ENCODE measurements at places on chromosomes 11 and 22.

DNA sequence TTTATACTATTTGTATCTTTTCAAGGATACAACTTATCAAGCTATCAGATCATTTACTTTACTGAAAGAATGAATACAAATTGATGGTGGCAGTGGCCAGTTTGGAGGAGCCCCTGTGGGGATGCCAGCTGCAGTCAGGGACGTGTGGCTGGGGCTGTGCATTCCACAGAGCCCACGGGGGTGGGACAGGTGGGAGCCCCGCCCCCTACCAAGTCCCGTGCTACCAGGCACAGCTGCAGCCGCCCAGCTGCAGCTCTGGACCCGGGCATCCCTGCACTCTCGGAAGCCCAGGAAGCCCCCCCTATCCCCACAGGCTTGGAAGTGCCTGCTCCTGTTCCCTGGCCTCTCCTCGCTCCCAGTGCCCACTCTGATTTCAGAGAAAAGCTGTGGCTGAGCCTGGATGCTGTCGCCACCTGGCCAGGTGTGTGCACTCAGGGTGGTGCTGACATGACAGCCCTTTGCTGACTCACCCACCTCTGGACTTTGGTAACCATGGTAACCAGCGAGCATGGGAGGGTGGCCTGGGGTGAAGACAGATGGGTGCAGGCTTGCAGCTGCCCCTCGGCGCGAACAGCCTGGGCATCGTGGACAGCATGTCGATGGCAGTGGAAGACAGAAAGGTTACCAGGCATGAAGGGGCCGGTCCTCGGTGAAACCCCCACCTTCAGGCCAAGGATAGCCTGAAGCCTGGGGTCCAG lies 138.1 kb downstream of the SBF2 start:
- DNase-seq, result no peak

DNA sequence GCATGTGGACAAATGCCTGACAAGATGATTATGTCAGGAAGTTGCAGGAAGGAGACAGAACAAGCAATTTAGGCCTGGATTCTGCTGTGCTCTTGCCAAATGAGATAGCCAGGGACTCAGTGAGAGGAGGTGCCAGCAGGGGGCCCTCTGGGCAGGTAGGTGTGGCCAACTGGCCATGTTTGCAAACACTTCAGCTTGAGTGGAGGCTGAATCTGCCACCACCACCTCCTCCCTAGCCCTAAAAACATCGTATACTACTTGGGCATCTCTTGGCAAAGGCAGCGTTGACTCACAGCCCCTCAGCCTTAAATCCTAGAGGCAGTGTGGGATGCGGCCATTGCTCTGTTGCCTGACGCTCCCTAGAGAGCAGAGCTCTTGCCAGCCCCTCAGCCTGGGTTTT lies 95.1 kb upstream of the PLET1 start:
- no peak for DNase-seq

DNA sequence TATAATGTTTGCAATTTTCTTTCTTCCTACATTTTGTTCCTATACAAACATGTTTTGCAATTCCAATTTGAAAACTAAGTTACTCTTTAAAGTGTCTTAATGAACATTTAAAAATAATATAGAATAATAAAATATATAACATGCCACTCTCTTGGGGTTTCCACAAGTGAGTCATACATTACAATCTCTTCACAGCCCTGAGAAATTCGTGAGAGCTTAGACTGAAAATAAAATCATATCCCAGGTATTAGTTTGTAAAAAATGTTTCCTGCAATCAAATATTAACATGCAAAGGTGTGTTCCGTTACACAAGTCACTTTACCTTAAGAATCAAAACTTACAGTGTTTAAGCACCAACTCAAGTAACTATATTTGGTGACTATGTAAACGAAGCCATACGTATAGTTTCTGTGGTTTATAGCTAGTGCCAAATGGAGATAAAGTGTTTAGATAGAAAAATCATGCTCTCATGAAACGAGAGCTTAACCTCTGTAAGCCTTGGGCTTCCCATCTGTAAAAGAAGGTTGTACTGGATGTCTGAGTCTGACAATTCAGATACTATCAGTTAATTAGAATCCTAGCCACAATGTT lies 253.6 kb upstream of the ANO3 start:
- DNase-seq, result no peak

- DNase-seq, result peak; percentile 42
These were observed 33.4 kb downstream of the PLA2G6 start for GRCh38 chr22:38148245-38148644.

GRCh38 chr22:40726514-40726913 lies 47.2 kb downstream of the MCHR1 start:
- DNase-seq, result no peak

GRCh38 chr11:103744496-103745153 lies 291.8 kb upstream of the DDI1 start:
- DNase-seq, result no peak

DNA sequence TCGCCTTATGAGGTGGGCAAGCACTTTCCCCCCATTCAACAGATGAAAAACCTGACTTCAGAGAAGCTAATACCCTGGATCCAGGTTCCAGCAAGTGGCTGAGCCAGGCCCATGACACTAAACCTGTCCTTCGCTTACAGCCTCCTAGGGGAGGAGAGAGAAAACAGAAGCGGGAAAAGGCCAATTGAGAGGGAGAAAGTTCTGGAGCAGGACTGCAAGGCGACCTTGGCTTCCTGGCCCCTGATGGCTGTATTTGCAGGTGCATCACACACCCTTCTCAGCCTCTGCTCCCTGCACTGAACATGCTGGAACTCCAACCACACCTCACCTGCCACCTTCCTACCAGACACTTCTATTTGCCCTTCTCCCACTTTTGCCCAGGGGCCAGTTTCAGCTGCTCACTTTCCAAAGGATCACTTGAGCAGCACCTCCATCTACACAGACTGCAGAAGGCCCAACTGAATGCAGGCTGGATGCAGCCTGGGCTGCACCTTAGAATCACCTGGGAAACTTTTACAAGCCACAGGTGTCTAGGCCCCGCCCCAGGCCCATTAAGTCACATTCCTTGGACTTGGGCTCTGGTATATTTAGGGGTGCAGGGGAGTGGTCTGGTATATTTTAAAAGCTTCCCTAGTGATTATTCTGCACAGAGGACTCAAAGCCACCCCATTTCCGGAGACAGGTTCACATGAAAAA lies 14.3 kb upstream of the ADA2 start:
- DNase-seq, result no peak

- DNase-seq, result no peak
These were observed 32.7 kb downstream of the NARS2 start for GRCh38 chr11:78542007-78542406.

DNA sequence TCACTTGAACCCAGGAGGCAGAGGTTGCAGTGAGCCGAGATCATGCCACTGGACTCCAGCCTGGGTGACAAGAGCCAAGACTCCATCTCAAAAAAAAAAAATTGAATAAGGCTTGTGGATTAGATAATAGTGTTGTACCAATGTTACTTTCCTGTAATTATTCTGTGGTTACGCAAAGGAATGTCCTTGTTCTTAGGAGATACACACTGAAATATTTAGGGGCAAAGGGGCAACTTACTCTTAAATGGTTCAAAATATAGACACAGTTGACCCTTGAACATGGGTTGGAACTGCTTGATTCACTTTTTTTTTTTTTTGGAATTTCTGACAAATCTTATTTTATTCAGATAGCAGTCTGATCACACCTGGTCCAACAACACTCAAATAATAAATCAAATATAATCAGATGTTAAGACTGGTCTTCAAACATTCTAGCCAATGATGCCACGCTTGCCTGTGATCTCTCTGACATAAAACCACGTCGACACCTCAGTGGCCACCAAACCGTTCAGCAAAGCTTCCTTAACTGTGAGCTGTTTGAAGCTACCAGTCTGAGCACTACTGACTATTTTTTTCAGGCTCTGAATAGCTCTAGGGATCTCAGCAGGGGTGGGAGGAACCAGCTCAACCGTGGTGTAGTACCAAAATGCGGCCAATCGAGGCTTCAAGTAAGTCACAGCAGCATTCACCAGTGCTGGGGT lies 710 bp downstream of the ATP5MGL start:
- DNase-seq, result no peak

DNA sequence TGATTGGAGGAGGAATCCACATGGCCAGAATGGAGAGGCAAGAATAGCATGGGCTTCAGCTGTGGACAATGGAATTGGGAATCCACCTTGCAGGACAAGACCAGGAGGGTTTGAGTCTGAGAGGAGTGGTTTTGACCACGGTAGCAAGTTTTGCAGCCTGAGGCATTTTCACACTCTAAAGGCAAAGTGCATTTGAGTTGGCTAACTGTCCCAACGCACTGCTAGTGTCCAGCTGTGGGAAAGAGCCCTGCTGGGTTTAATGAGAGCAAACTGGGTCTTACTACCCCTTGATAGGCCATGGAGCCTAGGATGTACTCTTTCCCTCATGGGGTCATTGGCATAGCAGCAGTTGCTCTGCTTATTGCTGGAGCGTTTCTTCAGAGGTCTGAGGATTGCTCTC lies at the start of gene OR5B2:
TSS of gene OR5B2 (minus strand) at position 101 of the 400 bp plus-strand sequence. CDS start 4,860 bp downstream, outside the sequence.
- no peak for DNase-seq

DNA sequence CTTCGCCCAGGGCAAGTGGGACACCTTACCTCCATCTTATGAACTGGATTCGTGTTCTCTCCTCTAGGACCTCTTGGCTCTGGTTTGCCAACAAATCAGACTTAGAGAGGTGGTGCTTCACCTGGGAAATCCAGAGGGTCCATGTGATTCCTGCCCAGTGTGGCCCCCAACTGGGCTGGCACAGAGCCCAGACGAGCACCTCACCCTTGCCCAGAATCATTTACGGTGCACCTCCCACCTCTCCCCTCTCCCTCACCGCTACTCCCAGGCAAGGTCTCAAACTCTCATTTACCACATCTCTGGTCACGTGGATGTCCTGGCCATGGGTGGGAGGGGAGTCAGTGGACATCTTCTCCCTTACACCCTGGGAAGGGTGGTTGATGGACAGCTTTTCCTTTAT lies 1.1 kb downstream of the SPATA19 start:
- no peak for DNase-seq

DNA sequence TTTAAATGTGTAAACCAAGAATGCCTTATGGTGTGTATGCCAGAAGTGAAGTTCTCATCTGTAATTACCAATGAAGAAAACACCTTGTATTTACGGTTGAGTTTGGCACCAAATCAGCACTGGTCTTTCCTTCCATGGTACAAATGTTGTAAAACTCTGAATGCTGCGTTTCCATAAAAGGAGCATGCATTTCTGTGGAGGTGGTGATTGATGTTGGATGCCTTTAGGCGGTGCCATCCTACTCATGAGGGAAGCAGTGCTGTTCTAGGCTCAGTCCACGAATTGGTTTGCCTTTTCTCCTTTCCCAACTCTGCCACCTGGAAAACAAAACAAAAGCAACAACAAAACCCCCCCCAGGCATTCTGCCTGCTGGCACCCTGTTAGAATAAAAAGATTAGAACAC lies 124.4 kb downstream of the TEAD1 start:
- no peak for DNase-seq

- no peak for DNase-seq
These were observed 256.0 kb upstream of the B3GAT1 start for GRCh38 chr11:134668076-134668475.

- DNase-seq, result no peak
These were observed 16.5 kb downstream of the NAP1L4 start for GRCh38 chr11:2975594-2975993.

- peak; percentile 64 for DNase-seq
These were observed 71.3 kb downstream of the PPP2R1B start for GRCh38 chr11:111694851-111695250.

DNA sequence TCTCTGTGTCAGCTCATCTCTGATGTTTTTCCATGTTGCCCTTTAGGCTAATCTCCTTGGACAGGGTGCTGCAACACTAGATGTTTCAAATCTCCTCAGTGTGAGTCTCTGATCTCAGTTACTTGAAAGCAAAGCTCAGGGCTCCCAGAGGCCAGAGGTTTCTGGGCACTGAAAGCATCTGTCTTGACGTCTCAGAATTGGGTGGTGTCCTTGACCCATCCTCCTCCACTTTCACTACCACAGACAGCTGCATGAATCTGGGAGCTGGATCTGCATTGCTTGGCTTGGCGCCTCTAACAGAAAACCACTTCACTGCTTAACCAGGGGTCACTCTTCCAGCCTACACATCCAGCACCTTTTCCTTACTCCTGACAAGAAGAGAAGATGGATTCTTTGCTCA lies 399.4 kb downstream of the NXPE2 start:
- DNase-seq, result no peak

- no peak for DNase-seq
These were observed 10.6 kb downstream of the SNX32 start for GRCh38 chr11:65844231-65844872.

- DNase-seq, result peak; percentile 11
These were observed 9.0 kb upstream of the AGBL2 start for GRCh38 chr11:47724041-47724729.

GRCh38 chr11:101866619-101867491 lies 48.0 kb upstream of the CEP126 start:
- peak; percentile 38 for DNase-seq

GRCh38 chr22:40022536-40023240 lies 27.9 kb downstream of the FAM83F start:
- DNase-seq, result no peak

GRCh38 chr11:13258855-13259254 lies 18.7 kb upstream of the BMAL1 start:
- no peak for DNase-seq

- no peak for DNase-seq
These were observed 833.8 kb downstream of the TBC1D22A start for GRCh38 chr22:47596176-47596690.

DNA sequence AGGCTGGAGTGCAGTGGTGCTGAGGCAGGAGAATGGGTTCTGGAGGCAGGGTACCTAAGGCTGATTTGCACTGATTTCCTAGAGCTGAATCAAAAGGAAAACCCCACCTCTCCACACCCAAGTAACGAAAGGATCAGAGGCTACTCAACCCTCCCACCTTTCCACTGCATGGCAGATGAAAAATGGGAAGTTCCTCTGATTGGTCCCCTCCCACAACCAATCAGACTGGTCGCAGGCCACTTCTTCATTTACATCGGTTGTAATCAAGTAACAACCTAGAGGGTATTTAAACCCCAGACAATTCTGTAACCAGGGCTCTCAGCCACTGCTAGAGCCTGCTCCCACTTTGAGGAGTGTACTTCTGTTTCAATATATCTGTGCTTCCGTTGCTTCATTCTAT lies 18.6 kb upstream of the PARVB start:
- no peak for DNase-seq
